ENCODE measurements at places on chromosomes 13 and 19.

DNA sequence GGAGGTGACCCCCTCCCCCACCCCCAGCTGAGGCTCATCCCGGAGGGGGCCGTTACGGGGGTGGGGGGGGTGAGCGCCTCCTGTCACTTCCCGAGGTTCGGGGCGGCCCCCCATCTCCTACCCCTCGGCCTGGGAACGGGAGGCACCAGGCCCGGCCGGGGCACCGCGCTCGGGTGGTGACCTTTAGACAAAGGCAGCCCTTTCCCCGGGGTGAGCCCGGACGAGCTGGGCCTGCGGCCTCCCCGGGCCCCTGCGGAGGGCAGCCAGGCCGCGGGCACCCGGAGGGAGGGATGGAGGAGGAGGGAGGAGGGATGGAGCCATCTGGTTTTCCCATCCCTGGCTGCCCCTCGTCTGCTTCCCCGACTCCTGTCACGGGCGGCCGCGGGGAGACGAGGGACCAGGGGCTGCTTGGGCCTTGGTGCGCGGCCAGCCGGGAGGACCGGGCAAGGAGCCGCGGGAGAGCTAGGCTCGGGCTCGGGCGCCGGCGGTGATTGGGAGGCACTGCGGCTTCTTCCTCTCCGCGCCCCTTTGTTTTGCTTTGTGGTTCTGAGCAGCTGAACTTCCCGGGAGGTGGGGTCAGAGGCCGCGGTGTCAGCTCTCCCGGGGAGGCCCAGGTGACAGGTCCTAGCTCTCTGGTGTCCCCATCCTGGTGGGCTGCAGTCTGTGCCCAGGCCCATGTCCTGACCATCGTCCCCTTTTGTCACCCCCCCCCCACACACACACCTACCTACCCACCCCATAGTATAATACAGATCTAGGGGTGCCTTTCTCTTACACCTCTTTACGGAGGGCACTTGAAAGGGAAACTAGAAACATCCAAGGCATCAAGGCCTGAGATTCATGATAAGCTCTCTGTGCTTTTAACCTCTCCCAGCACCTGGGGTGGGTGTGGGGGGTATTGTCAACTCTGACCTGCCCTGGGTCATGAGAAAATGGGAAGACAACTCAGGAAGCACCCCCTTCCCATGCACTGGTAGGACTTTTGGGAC lies 1.3 kb downstream of the BICRA start:
- peak; percentile 62 for DNase-seq

DNA sequence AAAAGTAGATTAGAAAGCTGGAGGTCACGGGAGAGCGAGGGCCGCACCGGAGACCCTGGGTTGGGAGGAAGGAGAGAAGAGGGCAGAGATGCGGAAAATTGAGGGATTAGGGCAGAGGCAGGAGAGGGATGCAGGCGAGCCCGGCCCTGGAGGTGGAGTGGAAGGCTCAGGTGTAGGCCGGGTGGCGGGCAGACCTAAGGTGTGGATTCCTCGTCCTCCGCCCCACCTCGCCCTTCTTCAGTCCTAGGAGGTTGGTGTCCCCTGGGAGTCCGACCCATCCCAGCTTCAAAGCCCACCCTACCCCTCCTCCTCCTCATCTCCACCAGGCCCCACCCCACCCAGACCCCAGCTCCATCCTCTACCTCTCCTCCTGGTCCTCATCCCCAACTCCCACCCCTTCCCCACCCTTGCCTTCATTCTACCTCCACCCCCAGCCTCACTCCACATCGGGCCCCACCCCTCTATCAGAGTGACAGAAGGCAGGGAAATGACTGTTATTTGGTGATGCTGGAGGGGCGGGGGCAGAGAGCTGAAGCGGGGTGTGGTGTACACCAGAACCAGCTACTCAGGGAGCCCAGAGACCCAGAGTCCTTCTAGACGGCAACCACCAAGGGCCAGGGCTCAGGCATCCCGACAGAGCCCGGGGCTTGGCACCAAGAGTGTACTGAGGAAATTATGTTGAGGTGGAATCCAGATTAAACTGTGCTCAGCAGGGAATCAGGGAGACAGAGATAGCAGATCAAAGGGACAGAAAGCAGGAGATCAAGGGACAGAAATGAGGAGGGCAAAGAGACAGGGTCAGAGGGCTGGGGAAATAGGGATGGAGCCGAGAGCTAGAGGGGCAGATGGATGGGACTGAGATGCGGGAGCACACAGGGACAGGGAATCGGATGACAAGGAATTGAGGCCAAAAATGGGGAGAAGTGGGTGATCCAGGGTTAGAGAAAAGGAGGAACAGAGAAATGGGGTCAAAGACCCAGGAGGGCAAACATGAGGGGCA lies 6.4 kb downstream of the ERFL start:
- no peak for DNase-seq

DNA sequence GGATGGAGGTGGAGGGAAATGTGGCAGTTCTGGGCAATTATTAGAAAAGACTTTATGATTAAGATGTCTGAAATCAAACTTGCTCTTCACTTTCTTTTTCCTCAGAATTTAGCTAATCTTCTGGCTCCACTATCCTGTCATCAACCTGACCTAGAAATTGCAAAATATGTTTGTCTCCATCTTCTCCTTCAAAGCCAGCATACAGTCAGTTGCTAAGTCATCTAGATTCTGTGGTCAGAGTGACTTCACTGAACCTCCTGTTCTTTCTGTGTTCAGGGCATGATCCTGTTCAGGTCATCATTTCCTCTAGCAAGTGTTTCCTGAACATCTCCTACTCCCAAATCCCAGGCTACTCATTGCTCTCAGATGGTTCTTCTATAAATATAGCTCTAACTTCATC lies 10.8 kb upstream of the CCNA1 start:
- no peak for DNase-seq

GRCh38 chr13:33639158-33639557 lies 178.8 kb upstream of the RFC3 start:
- no peak for DNase-seq

- DNase-seq: peak; percentile 93
Observed at GRCh38 chr13:109211616-109212015, 574.8 kb downstream of the IRS2 start.

DNA sequence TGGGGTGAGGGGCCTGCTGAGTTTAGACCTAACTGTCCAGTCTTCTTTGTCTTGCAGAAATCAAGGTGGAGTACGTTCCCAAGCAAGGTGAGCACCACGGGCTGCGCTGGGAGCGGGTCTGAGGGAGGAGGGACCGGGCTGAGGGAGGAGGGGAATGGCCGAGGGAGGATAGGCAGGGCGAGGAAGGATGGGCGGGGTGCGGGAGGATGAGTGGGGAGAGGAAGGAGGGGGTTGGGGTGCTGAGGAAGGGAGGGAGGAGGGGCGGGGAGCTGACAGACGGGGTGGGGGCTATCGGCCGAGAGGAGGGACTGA lies 18.5 kb downstream of the MYBPC2 start:
- no peak for DNase-seq

DNA sequence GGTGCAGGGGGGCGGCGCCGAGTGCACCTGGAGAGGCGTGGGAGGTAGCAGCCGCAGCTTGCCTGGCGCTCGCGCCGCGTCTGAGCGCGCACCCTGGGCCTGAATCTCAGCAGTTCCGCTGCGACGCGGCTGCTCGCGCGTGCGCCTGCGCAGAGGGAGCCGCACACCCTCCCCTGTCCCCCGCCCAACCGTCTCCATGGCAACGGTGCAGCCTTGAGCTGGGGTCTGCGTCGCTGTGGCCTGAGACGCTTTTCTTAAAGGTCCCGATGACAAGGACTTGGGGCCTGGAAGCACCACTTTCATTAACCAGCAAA lies at the start of gene PNMA8B:
Gene PNMA8B (minus strand): TSS at position 82 of the 314 bp plus-strand sequence. CDS start 402 bp downstream, outside the sequence.
- no peak for DNase-seq

- no peak for DNase-seq
Observed at GRCh38 chr13:106499896-106500295, 35.6 kb downstream of the EFNB2 start.

DNA sequence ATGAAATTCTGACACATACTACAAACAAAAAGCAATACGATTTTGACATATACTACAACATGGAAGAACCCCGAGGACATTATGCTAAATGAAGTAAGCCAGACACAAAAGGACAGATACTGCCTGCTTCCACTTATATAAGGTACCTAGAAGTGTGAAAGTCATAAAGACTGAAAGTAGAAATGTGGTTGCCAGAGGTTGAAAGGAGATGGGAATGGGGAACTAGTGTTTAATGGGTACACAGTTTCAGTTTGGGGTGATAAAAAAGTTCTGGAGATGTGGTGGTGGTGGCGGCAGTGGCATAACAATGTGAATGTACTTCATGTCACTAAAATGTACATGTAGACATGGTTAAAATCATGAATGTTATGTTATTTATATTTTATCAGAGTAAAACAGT lies 12.1 kb upstream of the NDFIP2 start:
- DNase-seq: no peak

GRCh38 chr13:28349907-28350654 lies 144.8 kb downstream of the FLT1 start:
- no peak for DNase-seq

DNA sequence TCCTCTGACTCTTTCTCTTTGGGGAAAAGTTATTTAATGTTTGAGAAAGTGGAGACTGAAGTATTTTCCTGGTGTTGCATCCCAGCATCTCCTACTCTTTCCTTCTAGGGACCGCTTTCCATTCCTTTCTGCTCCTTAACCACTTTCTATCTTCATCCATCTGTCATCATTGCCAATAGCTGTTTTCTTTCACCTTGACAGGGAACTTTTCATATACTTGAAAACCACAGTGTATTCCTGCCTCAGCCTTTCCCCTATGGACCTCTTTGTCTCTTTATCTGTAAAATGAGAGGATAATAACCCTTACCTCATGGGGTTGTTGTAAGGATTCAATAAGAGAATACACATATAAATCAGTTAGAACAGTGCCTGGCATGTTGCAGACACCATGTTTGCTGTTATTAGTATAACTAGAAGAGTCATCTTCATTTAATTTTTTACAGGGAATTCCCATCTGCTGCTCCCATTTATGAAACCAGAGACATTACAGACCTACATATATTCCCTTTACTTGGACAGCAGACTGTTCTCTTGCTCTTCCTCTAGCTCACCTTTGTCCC lies 31.8 kb downstream of the LCP1 start:
- no peak for DNase-seq

DNA sequence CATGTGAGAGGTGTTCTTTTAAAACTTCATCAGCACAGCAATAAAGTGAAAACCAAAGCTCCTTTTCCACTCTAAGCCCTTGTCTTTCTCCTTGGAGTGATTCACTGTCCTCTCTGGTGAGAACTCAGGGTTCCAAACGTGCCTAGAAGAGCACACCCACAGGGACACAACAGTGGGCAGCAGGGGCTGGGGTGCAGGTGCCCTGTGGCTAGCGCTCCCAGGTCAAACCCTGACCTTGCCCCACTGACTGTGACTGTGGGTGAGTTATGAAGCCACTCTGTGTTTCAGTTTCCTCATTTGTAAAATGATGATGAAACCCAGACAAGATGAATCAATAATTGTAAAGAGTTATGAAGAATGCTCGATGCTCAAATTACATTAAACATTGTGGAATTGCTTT lies 37.6 kb upstream of the IGFL1 start:
- DNase-seq: no peak

DNA sequence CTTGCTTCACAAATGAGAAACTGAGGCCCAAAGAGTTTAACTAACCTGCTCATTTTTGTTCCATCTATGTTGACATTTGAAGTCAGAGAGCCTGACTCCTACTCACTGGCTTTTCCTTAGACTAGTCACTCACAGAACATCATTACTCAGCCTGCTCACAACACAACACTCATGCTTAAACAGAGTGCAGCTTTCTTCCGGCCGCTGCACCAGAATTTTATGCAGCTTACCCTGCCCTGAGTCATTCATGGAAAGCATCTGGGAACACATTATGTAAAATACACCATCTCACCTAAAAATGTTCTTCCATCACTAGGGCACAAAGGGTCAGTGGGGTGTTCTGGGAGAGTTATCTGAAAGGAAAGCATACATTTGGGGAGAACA lies 303.4 kb downstream of the SPRY2 start:
- DNase-seq: peak; percentile 94

- DNase-seq: no peak
Observed at GRCh38 chr13:90270226-90270625, 1077.3 kb upstream of the MIR17HG start.

- no peak for DNase-seq
Observed at GRCh38 chr13:62875118-62875640, 1459.5 kb upstream of the PCDH20 start.

- DNase-seq: no peak
Observed at GRCh38 chr19:31092274-31092673, 257.0 kb downstream of the TSHZ3 start.

- DNase-seq: no peak
Observed at GRCh38 chr13:43128504-43128961, 105.1 kb downstream of the DNAJC15 start.

GRCh38 chr19:35901055-35901644 lies 810 bp upstream of the NFKBID start:
- no peak for DNase-seq

DNA sequence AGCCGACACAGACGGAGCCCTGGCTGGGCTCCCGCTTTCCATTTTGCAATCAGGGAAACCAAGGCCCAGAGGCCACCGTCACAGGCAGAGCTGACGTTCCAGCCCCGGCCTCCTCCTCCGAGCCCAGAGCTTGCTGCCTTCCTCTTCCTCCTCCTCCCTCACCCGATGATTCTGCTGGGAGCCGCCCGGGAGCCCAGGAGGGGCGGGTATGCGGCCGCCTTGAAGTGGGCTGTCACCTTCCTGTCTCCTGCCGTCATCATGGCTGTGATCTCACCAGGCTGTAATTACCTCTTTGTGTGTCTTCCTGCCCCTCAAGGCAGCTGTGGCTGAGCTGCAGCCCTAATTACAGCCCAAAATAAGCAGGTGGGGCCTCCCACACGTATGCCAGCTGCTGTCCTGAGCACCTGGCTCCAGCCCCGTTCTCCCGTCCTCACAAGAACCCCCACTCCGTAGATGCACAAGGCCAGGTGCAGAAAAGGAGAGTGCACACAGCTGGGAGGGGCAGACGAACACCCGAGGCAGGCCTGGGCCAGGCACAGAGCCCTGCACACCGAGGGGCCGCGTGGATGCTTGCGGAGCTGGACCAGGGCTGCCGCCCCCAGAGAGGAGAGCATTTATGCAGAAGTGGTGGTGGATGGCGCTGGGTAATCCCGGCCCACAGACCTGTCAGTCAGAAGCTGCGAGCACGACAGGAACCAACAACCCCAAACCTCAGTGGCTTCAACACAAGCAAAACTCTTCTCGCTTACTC lies 4.0 kb downstream of the TPGS1 start:
- no peak for DNase-seq

DNA sequence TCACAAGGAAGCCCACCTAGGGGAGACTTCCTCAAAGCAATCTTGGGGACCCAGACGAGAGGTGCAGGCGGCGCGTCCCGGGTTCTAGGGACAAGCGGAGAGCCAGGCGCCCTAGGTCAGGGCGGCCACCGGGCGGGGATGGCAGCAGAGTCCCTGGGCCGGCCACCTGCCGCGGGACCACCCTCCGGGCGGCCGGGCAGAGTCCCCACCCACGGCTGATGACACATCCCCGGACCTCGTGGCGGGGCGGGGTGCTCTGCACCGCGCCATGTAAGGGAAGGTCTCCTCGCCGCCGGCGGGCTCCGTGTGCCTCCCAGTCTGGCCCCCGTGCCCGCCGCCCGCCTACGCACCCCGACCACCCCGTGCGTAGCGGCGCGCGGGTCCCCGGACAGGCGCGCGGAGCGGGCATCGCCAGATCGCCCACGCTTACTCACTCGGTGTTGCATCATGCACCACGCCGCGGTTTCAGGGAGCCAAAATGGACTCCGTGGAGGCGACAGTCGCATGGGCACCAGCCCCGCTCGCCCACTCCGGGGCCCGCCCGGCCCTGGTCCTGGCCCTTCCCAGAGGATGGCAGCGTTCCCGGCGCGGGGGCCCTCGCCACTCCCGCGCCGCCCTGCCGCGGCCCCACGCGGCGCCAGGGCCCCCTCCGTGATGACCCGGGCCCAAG lies 643 bp downstream of the SLC7A1 start:
- DNase-seq: peak; percentile 82
